DMS53 (cell line): ENCODE measurements at places on chromosomes 11 and 22.

DNA sequence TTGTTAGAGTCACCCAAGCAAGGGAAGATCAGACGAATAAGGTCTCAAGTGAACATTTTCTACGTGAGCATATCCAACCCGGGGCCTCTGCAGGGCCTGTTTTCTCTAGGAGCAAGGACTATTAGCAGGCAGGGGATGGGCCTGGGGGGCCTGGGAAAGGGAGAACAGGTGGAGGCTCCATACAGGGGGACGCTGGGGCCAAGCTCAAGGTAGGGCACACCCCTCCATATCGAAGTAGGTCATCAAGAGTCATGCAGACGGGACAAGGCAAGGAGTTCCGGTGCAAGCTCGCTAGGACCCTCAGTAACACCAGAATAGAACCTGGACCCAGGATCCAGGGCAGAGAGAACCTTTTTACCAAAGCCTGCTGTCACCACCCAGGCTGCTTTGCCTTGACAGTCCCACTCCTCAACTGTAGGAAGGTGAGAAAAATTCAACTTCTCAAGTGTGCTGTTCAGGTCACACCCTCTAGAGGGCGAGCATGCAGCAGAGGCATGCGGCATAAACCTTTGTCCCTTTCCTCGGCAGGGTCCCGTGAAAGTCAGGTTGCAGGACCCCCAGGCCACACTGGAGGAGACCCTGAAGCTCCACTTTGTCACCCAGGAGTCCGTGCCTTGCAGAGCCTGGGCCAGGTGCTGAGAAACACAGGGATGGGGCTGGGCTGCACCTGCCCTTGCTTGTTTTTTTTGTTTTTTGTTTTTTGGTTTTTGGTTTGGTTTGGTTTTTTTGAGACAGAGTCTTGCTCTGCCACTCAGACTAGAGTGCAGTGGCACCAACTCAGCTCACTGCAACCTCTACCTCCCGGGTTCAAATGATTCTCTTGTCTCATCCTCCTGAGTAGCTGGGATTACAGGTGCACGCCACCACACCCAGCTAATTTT lies 8.6 kb upstream of the APOBEC3B start:
- DNase-seq = peak; percentile 72

- DNase-seq = no peak
Observed at GRCh38 chr22:38456272-38456835, 1.4 kb upstream of the KCNJ4 start.

GRCh38 chr22:43331069-43331451 lies 12.1 kb downstream of the SCUBE1 start:
- DNase-seq = no peak

- no peak for DNase-seq
Observed at GRCh38 chr22:34904486-34904885, 161.5 kb upstream of the ISX start.

- DNase-seq = no peak
Observed at GRCh38 chr11:114566276-114566675, 6.6 kb upstream of the NXPE1 start.

DNA sequence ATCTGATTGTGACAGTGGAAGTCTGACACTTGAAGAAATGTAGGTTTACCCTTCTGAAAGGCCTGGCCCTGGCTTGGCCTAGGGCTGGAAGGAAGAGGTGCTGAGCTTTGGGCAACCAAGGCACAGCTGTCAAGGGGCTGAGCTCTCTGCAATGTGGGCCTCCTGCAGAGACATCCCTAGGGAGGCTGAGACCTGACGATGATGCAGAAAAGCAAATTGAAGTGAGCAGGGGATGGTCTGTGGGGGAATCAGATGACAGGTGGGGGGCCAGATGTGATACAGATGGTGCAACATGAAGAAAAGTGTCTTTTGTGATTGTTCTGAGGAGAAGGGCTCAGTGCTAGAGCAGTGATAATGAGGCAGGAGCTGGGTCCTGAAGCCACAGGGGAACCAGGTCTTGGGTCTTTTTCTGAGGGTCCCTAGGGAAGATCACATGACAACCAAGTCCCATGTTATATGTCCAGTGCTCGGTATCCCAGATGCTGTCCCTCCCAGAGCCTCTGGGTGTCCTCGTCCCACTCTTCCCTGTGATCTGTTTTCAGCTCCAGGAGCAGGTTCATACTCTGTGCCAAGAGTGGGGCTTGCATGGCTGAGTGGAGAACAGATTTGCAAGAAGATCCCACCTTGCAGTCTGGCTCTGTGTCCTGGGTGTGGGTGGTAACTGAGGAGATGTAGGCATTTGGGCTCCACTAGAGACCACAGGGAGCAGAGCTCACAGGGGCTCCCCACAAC lies 79.9 kb upstream of the VPREB1 start:
- DNase-seq = peak; percentile 27

GRCh38 chr11:29679996-29680395 lies 336.8 kb downstream of the KCNA4 start:
- no peak for DNase-seq

GRCh38 chr11:17778956-17779860 lies 44.6 kb downstream of the KCNC1 start:
- no peak for DNase-seq
